Cardiac fibroblast (primary cell): ENCODE measurements at places on chromosomes 6 and 20.

GRCh38 chr6:122222761-122223160 lies 176.7 kb upstream of the HSF2 start:
- no peak for DNase-seq

GRCh38 chr6:2258112-2258511 lies 12.7 kb upstream of the GMDS start:
- DNase-seq = no peak

GRCh38 chr6:169885831-169886230 lies 134.4 kb downstream of the ERMARD start:
- no peak for DNase-seq

- DNase-seq = peak; percentile 50
These were observed 301.8 kb downstream of the FOXC1 start for GRCh38 chr6:1911474-1911873.

- DNase-seq = no peak
These were observed 491.4 kb downstream of the CBLN4 start for GRCh38 chr20:55513954-55514353.

- no peak for DNase-seq
These were observed 539.4 kb downstream of the PTPRT start for GRCh38 chr20:42650191-42650746.

DNA sequence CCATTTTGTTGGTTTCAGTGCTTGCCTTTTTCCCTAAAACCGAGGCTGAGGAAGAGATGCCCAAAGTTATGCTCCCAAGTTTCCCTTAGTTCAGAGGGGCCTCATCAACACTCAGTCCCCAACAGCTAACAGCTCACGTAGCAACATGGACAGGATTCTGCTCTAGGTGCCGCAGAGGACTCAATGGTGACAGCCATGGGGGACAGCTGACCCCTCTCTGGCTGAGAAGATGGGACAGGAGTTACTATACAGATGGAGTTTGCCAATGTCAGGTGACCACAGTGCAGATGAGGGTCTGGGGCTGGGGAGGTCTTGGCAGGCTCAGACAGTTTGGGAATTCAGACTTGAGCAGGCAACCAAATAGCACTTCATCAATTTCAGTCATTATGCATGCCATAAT lies 67.3 kb downstream of the NPEPL1 start:
- no peak for DNase-seq
